Bronchial epithelial cell (primary cell): ENCODE measurements at places on chromosomes 11 and 22. TPM values are rescaled to one million over a fixed set of nuclear protein-coding genes. Genes with fewer than 3 reads are reported as not detected.

DNA sequence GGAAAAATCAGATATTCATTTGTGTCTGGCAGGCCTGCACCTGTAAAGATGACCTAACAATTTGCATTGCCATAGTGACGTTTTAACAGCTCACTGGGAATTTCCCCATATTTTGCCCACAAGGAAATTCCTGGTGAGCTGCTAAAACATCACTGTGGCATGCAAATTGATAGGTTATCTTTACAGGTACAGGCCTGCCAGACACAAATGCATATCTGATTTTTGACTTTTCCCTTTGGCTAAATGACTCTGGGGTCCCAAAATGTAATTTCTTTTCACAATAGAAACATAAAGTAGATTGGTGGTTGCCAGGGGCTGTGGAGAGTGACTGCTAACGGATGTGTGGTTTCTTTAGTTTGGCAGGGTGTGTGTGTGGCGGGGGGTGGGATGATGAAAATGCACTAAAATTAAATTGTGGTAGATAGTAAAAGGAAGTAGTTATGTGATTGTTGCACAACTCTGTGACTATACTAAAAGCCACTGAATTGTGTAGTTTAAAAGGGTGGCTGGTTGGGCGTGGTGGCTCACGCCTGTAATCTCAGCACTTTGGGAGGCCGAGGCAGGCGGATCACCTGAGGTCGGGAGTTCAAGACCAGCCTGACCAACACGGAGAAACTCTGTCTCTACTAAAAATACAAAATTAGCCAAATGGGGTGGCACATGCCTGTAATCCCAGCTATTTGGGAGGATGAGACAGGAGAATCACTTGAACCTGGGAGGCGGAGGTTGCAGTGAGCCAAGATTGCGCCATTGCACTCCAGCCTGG, 18.5 kb upstream of the FEZ1 start:
- peak; percentile 99 for DNase-seq

DNA sequence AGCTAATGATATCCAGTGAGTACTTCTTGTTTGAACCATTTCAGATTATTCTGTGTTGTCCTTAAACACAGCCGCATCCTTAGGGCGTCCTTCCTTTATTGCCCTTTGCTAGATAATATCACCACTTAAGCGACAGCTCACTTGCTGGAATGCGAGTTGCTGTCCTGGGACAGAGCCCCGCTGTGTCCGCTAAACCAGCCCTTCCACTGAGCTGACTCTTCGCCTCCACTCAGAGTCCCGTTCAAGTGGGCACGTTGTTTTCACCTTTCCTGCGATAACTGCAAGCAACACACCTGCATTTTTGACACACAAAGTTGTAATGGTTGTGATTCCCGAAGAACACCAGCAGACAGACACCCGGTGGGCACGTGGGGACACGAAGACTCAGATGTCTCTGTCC, 140.0 kb downstream of the TBC1D22A start:
- DNase-seq = no peak

DNA sequence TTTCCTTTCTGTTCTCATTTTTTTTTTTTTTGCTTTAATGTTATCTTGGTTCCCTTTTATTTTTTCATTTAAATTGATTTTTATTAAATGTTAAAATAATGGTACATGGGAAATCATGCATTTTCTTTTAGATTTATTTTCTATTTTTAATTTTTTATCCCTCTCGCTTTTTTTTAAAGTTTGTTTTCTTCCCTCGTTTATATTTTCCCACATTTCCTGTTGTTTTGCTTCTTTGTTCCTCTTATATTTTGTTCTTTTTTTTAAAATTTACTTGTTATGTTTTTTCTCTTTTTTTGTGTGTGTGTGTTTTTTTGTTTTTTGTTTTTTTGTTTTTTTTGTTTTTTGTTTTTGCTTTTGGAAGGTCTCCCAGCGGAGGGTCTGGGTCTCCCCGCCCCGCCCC, 34.9 kb upstream of the EIF3D start:
- no peak for DNase-seq

DNA sequence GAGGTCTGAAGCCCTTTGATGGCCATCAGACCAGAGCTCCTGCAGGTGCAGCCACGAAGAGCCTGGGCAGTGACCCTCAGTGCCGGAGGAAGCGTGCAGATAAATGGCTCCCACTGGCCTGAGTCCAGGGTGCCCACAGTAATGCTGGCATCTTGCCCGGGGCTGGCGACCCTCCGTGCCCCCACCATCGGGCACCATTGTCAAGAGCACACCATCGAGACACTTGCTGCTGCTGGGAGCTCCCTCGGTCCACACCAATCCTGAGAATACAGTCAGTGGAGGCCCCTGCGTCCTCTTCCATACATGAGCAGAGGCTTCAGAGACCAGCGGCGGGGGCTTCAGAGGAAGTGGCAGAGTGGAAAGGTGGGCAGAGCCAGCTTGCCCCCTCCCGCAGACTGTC, 1448.3 kb downstream of the BRD1 start:
- no peak for DNase-seq

DNA sequence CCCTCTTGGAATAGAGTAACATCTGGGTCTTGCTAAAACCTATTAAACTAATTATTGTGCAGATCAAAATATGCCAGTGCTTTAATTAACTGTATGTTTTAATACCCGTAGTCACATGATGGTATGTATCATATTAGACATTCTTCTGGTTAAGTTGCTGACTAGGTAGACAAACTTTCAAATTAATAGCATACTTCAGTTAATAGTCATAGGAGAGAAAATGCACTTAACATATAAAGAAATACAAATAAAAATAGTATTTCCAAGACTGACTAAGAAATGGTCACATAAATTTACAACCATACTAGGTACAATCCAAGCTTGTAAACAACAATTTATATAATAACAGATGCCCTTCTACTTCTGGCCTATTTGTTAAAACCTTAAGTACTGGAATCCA, 7.6 kb upstream of the EXPH5 start:
- peak; percentile 46 for DNase-seq

- peak; percentile 93 for DNase-seq
Measured at GRCh38 chr11:118845369-118845768, 38.3 kb upstream of the CXCR5 start.

- DNase-seq = no peak
Measured at GRCh38 chr22:50150161-50151129, 20.1 kb upstream of the PANX2 start.

GRCh38 chr22:34430386-34430785, 510.1 kb upstream of the LARGE1 start:
- DNase-seq = peak; percentile 36

DNA sequence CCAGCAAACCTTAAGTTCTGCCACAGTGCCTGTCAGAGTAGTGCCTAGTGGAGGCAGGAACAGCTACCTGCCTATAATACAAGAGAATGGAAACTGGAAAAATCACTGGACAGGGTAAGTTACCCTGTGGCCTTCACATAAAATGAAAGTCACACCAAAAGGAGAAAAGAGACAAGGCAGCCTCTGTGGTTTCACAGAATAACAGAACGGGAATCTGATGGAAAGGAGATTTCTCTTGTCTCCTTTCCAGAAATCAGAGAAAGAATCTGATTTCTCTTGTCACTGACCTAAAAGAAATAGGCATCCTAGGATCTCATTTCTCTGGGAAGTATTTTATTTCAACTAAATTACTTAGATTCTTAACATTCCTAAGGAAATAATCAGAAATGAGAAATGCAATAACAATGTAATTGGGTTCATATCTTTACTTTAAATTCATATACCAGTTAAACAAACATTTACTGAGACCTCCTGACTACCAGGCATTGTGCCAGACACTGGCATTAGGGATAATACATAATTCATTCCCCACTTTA, 41.6 kb downstream of the PRCP start:
- DNase-seq = peak; percentile 48

DNA sequence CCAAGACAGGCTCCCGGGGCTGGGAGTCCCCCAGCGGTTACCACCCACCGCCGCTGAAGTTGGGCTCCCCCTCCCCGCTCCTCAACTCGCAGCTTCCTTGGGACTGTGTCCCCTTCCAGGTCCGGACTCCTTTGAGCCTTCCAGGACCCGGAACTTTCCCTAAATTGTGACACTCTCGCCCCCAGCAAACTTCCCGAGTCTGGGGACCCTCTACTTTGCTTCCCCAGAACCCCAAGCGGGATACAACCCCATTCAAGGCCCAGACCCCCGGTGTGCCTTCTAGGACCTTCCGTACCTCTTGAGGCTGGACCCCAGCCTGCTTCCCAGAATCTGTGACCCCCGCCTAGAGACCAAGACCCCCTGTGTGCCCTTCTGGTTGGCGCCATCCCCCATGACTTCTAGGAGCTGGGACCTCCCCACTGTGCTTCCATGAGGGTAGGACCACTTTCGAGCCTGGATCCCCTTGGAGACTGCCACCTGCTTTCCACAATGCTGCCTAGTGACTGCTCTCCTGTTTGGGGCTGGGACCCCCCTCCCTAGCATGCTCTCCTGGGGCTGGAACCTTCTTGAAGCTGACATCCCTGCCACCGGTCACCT, 587 bp downstream of the MYRF start:
- DNase-seq = no peak

- no peak for DNase-seq
Measured at GRCh38 chr11:106288822-106289387, 211.4 kb downstream of the AASDHPPT start.

DNA sequence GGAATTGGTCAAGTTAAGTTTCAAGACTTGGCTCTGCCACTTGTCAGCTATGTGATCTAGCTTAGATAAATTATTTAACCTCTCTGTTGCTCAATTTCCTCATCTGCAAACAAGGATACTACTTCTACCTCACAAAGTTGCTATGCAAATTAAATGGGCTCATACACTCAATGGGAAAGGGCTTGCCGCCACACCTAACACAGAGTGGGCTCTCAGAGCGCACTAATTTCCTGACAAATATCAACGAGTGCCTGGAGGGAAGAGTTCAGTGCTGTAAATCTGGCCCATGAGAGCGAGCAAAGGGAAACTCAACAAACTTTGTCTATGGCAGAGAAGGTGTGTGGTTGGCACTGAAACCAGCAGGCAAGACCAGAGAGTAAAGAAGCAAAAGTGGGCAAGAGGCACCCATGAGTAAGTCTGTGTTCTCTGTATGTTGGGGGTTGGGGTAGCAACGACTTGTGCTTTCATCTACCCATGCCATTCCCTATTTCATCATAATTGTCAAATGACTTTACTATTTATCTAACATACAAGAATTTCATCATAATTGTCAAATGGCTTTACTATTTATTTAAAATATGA, 60.7 kb upstream of the PHF21A start:
- DNase-seq = no peak

GRCh38 chr11:92332986-92333385, 108.4 kb downstream of the FAT3 start:
- DNase-seq = peak; percentile 26

GRCh38 chr11:45355706-45356041, 69.5 kb upstream of the SYT13 start:
- DNase-seq = no peak

- no peak for DNase-seq
Measured at GRCh38 chr11:82959987-82960778, 58.6 kb downstream of the DDIAS start.

GRCh38 chr22:25161916-25162530, 37.6 kb upstream of the CRYBB3 start:
- DNase-seq = no peak

DNA sequence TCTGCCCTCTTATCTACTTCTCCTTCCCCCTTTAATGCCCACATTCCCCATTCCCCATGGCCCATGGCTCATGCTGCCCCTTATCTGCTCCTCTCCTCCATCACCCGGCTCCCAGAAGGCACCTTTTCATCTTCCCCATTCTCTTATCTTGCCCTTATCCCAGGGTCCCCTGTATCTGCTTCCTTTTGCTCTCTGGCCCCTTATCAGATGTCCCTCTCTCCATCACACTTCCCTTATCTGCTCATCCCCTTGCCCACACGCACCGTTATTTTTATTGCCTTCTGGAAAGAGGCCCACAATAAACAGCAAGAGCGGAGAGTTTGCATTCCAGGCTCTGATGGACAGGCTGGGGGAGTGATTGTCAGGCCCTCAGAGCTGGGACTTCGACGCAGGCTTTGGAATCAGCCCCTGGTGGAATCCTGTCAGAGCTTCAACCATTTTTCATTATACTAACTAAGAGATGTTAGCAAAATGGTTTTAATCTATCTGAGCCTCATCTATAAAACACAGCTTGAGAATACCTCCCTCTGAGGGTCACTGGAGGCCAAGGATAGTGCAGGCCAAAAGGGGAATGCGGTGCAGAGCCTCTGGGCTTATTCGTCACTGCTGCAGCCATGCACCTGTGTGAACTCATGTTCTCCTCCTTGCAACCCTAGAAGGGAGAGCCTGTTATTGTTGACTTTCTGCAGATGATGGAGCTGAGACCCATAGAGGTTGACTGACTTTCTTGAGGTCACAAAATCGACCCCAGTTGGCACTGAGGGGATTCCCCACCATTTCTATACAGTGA, 37.0 kb upstream of the LRRC55 start:
- no peak for DNase-seq

DNA sequence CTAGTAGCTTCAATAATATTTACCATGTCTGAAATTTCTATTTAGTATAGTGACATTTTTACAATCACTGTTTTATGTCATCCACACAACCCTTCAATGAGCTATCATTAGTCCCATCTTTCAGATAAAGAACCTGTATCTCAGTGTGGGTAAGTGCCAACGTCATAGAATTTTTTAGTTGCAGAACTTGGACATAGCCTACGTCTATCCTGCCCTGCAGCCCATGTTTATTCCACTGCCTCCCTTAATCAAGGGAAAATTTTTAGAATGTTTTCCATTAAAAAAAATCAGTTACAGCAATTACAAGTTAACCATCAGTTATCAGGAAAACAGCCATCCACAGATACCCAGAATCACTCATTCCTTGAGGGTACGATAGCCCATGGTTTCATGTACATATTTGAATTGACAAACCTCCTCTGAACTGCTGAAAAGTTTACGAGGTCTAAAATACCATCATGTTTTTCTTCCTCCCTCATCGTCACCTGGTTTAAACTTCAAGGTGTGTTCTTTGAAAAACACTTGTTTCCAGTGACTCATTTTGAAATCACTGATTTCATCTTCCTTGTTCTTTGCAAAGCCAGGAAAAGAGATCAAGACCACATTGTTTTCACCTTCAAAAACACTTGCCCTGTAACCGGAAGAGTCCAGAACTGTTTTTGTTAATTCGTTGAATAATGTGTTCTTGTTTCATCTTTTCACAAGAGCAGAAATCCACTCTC, 100.9 kb downstream of the FAM76B start:
- DNase-seq = peak; percentile 67

- no peak for DNase-seq
Measured at GRCh38 chr11:10500757-10501684, 40.0 kb downstream of the RNF141 start.

GRCh38 chr11:20042045-20042639, 118.1 kb downstream of the DBX1 start:
- DNase-seq = no peak

GRCh38 chr11:63745304-63746170, 23.0 kb downstream of the ZFTA start:
- peak; percentile 33 for DNase-seq

- DNase-seq = no peak
Measured at GRCh38 chr22:35719212-35719875, 1.7 kb downstream of the APOL5 start.

The SLC22A9 gene
- total RNA-seq = not detected in 2 replicates

The RTN4RL2 gene
- not detected in 2 replicates for total RNA-seq

The OR52E8 gene
- total RNA-seq = not detected in 2 replicates

The KCNJ5 gene
- 13.2 and 15.5 TPM in 2 replicates for total RNA-seq

The SHISA8 gene
- total RNA-seq = not detected in 2 replicates

The GPR83 gene
- under 0.01 TPM in 2 replicates for total RNA-seq

The GGTLC2 gene
- total RNA-seq = not detected in 2 replicates

The SCUBE2 gene
- total RNA-seq = not detected in 2 replicates
